ENCODE measurements at places on chromosomes 6 and 20. TPM values are rescaled to one million over a fixed set of nuclear protein-coding genes. Genes with fewer than 3 reads are reported as not detected.

FUT9 gene
- not detected for total RNA-seq

RGS17 gene
- 13.8 TPM for total RNA-seq

KHDC1L gene
- not detected for total RNA-seq

DAAM2 gene
- 0.29 TPM for total RNA-seq

Measured in myometrial cell (primary cell).